T-cell (primary cell): ENCODE measurements at places on chromosomes 6 and 20. TPM values are rescaled to one million over a fixed set of nuclear protein-coding genes. Genes with fewer than 3 reads are reported as not detected.

Gene MAS1
- not detected for total RNA-seq

Gene PAX1
- total RNA-seq: not detected

GRCh38 chr20:32685541-32686529, 12.1 kb upstream of the C20orf203 start:
- no peak for DNase-seq

DNA sequence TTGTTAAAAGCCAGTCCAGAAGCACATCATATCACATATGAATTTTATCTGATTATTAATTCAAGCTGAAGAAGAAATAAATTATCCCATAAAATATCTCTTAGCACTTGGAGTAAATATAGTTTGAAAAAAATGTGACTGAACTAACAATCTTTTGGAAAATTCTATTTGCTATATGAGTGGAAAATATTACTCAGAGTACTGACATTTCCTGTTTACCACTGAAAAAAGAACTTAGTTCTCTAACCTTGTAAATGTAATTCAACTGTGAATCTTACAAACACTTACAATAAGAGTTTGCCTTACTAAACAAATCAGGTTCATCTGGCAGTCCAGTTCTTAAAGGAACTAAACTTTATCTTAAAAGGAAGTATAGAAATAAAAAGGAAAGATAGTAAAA, 44.2 kb downstream of the MOXD1 start:
- DNase-seq: no peak

DNA sequence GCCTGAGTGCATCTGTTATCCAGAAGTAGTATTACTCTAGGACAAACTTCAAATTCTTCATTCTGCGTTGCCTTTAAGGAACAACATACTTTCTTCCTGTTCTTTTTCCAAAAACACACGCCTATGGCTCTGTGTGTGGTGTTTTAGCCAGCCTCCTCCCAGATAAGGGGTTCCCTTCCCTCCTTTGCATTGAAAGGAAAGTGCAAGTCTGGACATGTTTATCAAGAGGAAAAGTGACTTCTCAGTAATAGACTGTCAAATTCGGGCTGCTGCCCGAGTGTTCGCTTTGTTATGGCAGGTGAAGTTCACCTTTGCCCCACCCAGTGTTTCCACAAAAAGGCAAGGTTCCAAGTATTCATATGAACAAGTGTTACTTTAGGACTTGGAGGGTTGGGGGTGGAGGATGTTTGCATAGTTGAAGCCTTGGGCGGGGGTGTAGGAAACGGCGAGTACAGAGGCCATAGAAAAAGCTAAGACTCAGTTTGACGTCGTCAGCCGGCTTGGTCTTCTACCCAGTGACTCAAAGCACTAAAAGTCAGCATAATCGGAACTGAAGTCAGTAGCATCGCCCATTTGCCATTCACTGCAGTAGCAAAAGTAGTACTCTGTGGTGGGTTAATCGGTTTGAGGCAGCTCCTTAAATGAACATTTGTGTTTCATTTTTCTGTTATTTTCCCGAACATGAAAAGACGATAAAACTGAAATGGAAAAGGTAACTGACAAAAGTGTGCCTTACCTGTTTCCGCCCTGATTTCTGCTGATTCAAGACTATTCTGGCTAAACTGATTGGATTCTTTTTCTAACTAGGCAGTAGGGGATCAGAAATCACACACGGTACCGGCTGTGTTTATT, 12.5 kb downstream of the PRDM1 start:
- DNase-seq: peak; percentile 79

- no peak for DNase-seq
Observed at GRCh38 chr6:135703621-135704020, 147.9 kb upstream of the PDE7B start.

- no peak for DNase-seq
Observed at GRCh38 chr6:34673064-34673463, 23.5 kb downstream of the ILRUN start.

DNA sequence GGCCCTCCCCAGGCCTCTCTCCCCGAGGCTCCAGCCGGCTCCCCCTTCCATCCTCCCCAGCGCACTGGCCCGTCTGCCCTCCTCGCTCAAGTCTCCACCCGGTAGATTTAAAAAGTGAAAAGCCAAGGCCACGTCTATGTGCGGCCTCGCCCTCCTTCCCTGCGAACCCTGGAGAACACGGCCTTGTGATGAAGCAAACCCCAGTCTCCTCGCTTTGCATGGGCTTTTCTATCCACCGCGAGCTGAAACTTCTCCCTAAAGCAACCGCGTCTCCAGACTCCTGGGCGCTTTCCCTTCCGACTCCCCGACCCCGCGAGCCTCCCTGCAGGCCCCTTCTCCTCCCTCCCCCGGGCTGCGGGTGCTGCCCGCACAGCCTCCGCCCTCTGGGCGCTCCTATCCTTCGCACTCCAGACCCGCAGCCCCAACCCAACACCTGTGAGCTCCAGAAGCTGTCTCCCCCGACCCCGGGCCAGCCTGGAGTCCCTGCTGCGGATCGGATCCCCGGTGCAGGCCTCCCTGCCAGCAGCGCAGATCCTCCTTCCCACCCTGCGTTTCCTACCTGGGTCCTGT, 265.2 kb upstream of the QKI start:
- DNase-seq: no peak
